Activated CD4-positive, alpha-beta memory T cell treated with anti-CD3 and anti-CD28 coated beads for 36 hours (primary cell): ENCODE measurements at places on chromosomes 3 and 15. TPM values are rescaled to one million over a fixed set of nuclear protein-coding genes. Genes with fewer than 3 reads are reported as not detected.

DNA sequence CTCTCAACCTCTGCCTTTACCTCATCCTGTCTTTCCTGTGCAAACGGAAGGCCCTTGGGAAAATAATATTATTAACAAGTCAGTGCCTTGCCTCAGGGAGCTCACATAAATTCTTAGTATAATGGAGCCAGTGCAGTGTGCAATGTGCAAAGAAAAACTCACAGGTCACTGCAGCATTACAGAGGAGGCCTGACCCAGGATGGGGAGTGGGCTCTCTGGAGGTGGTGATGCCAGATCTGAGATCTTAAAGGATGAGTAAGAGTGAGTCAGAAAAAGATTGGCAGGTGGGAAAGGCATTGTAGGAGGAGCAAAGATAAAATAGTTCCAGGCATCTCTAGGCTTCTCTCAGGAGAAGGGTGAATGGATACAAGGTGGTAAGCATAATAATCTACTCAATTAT lies 185.6 kb upstream of the ADAMTS9 start:
- no peak for DNase-seq

Gene FANCI
- total RNA-seq = 213 TPM

- DNase-seq = no peak
Observed at GRCh38 chr3:67906261-67906660, 251.8 kb upstream of the SUCLG2 start.

DNA sequence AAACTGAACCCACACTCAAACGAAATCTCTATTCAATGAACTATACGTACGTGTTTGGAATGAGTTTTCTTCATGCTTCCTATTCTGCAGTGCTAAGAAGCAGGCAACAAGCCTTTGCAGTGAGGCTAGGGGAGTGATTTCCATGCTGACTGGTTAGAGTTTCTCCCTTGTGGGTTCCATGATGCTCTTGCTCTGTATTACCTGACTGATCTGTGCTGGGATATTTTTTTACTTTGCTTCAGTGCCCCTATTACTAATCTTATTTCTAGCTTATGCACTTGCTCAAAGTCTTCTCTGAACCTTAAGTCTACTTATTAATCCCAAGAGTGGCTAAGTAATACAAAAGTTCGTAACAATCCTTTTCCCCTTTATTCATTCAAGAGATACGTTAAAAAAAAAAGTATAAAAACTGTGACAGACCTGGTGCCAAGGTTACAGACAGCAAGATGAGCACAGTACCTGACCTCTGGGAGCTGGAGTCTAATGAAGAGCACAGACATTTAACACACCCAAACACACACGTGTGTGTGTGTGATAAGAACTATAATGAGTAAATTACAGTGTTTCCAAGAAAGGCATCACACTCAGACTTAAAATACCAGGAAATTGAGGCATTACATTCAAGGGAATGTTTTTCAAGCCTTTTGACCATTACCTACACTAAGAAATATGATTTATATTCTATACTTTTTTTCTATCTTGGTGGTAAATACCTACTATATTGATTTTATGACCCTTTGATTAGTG lies 50.5 kb upstream of the FBN1 start:
- DNase-seq = no peak

GRCh38 chr3:158098309-158098639 lies 7.9 kb downstream of the SHOX2 start:
- DNase-seq = no peak

- DNase-seq = no peak
Observed at GRCh38 chr15:39748276-39748675, 34.4 kb downstream of the FSIP1 start.

DNA sequence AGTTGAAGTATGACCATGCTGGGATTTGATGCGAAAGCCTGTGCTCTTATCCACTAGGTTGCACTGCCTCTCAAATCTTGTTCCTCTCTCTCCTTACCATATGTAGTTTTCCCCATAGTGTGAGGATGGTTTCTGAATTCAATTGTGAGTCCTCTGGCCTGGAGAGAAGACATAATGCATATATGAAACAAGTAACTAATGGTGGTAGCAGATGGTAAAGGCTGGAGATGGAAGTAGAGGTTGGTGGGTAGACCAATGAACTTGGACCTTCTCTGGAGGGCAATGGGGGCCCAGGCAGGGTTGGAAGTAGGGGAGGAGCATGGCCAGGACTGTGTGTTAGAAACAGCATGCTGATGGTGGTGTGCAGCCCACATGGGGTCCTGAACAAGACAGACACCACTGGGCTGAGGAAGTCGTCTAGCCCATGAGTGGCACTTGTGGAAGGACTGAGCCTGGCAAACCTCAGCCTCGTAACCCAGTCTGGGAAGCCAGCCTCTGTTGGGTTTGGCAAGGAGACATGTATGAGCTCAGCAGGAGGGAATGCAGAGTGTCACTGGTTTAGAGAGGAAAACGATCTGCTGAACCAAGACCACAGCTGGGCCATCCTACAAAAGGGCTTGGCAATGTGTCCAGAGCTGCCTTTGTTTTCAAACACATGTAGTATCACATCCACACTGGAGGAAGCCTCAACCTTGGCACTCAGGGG lies 18.5 kb upstream of the LMCD1 start:
- no peak for DNase-seq

Gene KNL1
- total RNA-seq = 32.8 TPM

Gene LRRC31
- not detected for total RNA-seq

GRCh38 chr15:36886701-36887100 lies 213.6 kb downstream of the MEIS2 start:
- no peak for DNase-seq

GRCh38 chr3:197006860-197007259 lies 22.8 kb downstream of the MELTF start:
- no peak for DNase-seq

Gene CLDN1
- total RNA-seq = 0.22 TPM
